ENCODE measurements at places on chromosomes 2 and 18.
A peak's percentile ranks its signal among the peaks of the same experiment; 100 is the strongest.

DNA sequence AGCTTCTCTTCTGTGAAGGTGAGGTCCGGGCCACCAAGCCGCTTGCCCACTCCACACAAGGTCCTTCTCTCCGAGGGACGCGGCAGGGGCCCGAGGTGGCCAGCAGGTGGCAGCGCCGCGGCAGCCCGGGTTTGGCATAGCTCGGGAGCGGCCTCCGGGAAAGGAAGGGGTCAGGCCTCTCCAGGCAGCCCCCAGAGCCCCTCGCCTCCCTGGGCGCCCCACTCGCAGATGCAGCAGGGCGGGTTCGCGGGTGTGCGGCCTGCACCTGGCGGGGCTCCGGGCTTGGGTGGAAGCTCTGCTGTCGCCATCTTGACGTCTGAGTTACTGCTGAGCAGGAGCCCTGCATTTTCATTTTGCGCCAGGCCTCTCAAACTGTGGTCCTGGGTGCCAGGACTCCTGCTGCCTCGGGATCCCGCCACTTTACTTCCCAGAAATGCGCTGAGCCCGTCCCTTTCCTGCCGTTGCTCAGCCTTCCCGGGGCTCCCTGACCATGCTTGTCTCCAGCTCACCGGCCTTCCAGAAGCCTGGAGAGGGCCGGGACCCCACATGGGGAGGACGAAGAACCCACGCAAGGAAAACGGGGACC, 18.6 kb upstream of the NCL start:
- peak; percentile 80 for DNase-seq

GRCh38 chr2:159996792-159997546, 65.4 kb downstream of the PLA2R1 start:
- DNase-seq = no peak

GRCh38 chr18:34038086-34038485, 186.6 kb downstream of the NOL4 start:
- no peak for DNase-seq

DNA sequence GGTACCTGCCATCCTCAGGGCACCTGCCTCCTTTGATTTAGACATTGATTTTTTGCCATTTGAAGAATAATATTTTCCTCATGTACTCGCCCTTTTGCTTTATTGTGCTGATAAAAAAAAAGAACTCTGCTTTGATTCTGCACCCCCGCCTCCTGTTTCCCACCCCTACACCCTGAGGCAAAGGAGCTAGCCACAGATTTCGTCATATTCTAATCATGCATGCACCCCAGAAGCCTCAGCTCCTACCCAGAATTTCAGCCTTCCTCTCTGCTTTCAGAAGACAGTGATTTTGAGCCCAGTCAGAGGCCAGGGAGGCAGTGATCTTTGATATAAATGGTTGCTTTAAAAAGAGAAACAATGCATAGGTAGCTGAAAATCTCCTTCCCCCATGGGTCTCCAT, 329.0 kb downstream of the PTPRM start:
- no peak for DNase-seq

DNA sequence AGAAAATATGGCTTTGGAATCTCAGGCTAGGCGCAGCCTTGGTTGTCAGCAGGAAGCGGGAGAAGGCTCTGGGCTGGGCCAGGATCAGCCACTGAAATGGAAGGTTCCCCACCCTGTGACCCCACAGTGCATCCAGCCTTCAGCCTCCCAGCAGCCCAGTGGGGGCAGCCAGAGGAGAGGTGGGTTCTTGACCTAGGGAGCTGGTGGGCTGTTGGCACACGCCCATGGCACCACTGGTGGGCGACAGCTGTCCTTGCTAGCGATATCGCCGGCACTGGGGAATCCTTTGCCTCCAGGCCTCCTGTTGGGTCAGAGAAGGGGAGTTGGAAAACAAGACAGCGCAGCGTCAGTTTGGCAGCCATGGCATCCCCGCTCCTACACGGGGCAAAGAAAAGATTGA, 92.4 kb downstream of the KLHL29 start:
- DNase-seq = no peak

DNA sequence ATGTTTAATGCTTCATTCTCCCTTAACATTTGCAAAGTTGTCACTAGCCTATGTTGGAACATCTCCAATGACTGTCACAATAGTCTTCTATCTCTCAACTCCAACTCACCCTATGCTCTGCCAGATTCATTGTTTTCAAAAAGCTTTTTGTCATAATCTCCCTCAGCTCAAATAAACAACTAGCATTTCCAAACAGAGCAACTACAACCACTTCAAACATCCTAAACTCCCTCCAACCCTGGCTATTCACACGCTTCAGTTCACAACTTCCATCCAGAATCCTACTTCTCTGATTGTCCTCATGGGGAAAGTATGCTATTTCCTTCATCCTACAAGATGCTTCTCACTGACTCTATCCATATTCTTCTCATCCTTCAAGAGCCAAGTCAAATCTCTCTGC, 139.2 kb upstream of the VRK2 start:
- no peak for DNase-seq

DNA sequence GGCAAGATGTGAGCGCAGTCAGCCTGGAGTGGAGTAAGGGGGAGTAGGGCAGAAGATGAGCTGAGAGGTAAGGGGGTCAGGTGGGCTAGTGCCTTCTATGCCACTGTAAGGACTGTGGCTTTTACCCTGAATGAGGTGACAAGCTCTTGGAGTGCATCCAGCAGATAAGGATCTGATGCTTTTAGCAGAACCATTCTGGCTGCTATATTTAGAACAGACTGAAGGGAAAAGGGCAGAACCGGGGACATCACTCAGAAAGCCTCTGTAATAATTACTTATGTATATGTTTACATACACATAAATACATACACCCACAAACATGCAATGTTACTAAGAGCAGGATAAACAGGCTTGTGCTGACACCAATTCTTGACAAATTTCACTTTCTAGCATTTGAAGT, 124.8 kb downstream of the DTNB start:
- DNase-seq = no peak

DNA sequence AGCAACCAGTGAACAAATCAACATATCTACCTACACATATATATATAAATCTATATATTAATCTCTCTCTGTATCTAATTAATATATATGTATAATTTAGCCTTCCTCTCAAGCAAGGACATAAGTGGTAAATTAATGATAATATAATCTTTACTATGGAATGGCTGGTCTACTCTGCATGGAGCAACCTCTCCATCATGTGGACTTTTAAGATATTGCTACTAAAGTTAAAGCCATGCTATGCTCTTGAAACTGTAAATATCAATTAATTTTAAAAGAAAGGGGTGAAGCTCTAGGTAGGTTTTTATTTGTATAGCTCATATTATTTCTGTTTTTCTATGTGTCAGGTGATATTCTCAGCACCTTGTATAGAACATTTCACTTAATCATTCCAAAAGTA, 147.0 kb downstream of the PPP1R1C start:
- no peak for DNase-seq

DNA sequence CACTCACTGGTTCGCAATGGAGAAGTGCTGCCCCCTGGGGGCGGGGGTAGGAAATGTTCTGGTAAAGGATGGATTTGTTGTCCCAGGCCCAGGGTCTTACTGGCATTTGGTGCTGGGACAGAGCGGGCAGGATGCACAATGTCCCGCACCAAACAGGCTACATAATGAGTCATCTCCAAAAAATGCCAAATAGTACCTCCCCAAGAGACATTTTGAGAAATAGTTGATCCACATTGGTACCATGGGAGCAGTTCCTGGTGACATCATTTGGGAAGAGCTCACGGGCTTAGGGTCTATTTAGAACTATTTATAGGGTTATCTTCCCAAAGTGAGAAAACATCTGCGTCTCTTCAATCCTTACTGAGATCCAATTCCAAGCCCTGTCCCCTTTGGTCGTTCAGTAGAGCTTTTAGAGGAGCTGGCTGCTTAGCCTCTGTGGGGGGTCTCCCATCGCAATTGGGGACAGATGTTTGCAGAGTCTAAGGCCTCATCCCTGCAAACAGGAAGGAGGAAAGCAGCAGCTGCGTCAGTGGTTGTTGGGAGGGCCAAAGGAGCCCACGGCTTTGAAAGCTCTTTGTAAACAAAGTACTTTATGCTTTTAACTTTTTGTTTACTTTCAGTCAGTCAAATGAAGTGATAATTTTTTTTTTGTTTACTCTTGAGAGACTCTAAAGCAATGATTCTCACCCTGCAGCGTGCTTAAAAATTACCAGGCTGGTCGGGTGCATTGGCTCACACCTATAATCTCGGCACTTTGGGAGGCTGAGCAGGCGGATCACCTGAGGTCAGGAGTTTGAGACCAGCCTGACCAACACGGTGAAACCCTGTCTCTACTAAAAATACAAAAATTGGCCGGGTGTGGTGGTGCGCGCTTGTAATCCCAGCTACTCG, 49.3 kb downstream of the GREB1 start:
- DNase-seq = peak; percentile 72

DNA sequence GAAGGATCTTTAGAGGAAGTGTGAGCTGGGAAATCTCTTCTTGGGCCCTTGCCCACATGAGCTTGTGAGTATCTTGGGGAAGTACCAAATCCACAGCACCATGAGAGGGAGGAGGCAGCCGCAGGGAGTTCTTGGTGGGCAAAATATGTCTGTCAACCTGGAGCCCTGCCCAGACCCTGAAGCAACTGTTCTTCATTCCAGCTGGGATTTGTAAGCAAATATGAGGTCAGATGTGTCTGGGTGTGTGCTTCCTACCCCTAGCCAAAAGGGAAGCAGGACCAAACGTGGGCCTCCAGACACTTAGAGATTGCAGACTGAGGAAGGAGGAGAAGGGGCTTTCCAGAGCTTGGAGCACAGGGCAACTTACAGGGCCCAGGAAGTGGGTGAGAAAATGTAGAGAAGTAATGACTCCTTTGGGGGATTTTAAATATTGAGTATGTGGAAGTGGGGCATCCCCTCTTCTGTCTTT, 41.9 kb downstream of the TMEM247 start:
- DNase-seq = no peak

DNA sequence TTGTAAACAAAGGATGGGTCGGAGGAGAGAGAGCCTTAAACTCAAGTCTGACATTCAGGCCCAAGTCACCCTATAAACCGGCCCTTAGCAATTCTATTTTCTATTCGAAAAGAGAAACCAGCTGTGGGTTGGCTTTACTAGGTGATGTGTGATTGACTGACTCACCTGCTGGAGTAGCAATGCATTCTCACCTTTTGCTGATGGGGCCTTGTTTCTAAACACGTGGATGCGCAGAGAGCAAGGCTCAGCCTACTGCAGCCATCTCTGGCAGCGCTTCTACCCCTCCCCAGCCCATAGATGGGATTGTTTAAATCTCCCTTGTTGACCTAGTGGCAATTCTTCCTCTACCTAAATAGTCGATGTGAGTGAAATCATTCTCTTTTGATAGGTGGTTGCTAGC, 138.5 kb downstream of the MEIS1 start:
- no peak for DNase-seq

- DNase-seq = no peak
Observed at GRCh38 chr2:23249348-23249747, 135.6 kb upstream of the KLHL29 start.

DNA sequence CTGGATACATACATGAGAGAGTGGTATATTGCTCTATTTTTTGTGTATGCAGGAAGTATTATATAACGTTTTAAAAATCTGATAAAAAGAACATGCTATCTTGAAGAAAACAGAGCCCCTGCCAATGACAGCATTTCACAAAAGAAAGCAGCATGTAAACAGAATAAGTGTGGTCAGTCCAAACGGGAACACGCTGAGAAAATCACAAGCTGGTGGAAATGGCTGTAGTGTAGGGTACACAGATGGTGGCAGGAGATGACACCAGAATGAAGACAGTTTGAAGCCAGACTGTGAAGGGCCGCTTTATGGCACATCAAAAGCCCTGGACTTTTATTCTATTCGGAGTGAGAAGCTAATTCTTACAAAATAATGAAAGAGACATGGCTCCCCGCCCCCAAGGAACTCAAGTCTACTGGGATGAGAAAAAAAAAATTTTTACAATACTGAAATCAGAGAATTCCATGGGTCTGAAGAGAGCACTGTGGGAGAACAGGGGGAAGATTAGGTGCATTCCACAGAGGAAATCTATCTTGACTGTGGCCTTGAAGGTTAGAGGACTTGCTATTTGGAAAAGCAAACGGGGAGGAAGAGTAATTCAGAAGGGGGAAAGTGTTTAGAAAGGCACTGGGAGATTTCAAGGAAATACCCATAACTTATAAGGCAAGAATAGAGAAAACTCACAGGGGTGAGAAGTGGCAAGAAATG, 217.7 kb upstream of the SMAD7 start:
- DNase-seq = no peak

GRCh38 chr18:35905436-35905835, 67.0 kb upstream of the RMP24 start:
- DNase-seq = no peak

- DNase-seq = no peak
Observed at GRCh38 chr18:52363861-52364260, 23.9 kb downstream of the DCC start.

DNA sequence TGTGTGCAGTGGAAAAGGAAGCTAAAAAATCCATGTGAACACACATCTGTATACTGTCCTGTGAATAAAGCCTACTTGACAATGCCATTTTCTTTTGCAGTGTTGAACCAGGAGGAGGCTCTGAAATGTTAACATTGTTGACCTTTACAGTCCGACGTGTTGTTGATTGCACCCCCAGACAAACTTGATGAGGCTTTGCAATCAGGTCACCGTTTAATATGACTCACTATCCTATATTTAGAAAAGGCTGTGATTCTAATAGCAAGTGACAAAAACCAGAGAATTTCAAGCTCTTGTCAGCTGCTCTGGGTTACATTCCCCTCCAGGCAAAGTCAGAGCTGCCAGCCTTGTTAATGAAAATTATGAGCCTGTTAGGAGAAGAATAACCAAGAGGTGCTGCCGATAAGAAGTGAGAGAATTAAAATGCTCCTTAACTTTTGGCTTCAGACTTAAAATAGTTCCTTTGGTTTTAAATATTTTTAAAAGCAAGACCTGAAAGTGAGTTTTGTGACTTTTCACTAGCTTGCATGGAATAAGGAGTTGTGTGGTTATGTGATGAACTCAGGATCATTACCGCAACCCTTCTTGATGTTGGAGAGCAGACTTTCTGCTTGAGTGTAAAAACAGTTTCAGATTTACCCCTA, 162.1 kb downstream of the QPCT start:
- DNase-seq = no peak

DNA sequence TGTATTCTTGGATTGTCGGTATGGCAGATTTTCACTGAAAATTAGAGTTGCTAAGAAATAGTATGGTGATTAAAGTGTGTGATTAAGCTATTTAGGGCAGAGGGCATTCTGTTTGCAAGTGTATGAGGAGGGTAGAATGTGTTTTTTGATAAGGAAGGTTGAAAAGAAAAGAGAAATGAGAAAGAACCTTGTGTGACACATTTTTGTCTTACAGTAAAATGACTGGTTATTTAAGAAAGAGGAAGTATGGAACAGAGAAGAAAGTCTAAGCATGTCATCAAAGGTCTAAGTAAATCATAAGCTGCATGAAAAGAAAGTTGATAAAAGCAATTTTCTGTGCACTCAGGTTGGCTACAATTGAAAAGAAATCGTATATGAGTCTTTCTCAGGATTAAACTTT, 5.2 kb upstream of the RSAD2 start:
- no peak for DNase-seq

- DNase-seq = no peak
Observed at GRCh38 chr2:25400169-25400568, 58.4 kb upstream of the DNMT3A start.

- no peak for DNase-seq
Observed at GRCh38 chr2:28046921-28047320, 156.4 kb downstream of the BABAM2 start.

Data from liver (tissue), 10 donors.